ENCODE measurements at places on chromosomes 11 and 22.

DNA sequence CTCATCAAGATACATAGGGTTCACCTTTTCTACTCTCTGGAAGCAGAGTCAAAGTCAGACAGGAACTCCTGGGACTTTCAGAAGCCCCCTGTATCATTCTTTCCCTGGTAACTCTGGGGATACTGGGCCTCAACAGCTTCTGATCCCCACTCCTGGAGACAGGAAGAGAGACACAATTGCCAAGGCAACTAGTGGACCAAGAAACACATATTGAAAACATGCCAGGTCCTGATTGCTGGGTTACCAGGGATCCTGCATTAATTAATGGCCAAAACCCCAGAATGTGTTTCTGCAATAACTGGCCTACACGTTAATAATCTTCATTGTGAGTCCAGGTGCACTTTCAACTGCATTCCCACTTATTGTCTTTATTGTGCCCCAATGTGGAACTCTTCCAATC, 260.8 kb upstream of the POU2AF2 start:
- DNase-seq: no peak

GRCh38 chr22:48096411-48096810, 1334.0 kb downstream of the TBC1D22A start:
- DNase-seq: no peak

DNA sequence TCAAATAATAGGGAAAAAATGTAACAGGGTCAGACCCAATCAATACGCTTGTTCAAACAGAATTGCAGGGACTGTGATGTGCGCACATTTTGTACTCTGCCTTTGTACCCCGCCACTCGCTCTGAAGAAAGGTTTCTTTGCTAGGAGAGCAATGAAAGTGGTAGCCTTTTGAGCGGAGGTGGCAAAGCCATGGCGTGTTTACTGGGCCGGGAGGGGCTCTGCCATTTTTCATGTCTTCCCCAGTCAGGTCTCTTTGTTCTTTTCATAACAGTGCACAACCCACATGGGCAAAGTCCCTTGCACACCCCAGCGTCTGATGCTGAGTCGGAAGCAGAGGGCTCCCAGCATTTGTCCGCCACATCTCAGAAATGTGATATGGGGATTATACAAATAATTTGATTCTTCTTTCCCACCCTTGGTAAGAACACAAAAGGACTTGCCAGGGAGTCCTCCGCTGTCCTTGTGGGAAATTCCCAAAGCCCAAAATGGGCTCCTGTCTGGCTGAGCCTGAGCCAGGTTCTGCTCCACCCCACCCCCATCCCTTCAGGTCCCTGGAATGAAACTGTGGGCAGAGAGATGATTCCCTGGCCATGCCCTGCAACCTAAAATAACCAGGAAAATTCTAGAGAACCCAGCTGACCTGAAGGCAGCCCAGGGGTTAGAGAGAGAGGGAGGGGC, 36.6 kb downstream of the C11orf58 start:
- DNase-seq: no peak

GRCh38 chr11:112226831-112227401, 688 bp downstream of the PTS start:
- no peak for DNase-seq

- DNase-seq: no peak
Observed at GRCh38 chr11:103842191-103842590, 194.2 kb upstream of the DDI1 start.

GRCh38 chr22:23127788-23128187, 14.0 kb downstream of the RSPH14 start:
- DNase-seq: no peak

DNA sequence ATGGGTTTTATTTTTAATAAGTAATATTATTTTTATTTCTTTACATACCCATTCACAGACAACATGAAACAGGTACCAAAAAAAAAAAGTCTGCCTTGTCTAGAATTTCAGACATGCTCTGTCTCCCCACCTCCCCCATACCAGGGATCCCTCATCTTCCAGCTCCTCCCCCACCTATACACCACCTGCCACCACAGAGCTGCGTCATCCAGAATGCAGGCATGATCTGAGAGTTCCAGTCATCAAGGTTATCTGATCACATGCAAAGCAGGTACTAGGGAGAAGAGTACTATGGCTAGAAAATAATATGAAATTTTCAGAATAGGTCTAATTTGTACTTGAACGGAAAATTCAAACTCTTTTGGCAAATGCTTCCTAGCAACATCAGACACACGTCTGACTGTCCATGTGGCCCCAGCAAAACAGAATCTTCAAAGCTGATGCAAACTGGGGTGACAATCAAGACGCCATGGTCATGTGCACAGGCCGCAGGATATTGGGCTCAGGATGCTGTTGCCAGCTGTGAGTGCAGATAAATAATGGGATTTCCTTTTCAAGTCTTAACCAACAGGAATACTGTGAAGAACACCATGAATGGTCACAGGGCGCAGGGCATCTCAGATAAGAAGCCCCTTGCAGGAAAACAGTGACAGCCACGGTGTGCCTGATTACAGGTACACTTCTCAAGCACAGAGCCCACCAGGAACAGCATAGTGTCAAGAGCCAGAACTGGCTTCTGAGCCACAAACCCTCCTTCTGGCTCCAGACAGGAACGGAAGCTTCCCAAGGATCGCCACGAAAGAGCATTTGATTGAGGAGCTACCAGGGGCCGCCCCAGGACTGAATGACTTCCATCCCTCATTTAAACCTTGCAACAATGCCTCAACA, 169.5 kb downstream of the EFCAB6 start:
- no peak for DNase-seq

DNA sequence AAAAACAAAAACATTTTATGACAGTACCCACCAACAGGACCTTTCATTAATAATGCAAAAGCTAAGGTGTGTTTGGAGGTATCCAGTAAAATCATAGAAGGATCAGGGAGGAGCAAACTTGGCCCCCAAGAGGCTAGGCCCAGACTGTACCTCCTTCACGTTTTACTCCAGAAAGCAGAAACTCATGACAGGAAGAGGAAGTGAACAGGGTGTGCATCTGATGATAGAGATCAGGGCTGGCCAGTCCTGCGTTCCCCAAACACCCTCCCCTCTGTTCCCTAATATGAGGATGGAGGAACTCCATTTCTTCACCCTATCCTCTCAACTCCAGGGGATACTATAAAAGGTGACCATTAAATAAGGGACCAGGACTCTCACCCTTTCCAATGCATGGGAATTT, 10.2 kb upstream of the MS4A12 start:
- no peak for DNase-seq

DNA sequence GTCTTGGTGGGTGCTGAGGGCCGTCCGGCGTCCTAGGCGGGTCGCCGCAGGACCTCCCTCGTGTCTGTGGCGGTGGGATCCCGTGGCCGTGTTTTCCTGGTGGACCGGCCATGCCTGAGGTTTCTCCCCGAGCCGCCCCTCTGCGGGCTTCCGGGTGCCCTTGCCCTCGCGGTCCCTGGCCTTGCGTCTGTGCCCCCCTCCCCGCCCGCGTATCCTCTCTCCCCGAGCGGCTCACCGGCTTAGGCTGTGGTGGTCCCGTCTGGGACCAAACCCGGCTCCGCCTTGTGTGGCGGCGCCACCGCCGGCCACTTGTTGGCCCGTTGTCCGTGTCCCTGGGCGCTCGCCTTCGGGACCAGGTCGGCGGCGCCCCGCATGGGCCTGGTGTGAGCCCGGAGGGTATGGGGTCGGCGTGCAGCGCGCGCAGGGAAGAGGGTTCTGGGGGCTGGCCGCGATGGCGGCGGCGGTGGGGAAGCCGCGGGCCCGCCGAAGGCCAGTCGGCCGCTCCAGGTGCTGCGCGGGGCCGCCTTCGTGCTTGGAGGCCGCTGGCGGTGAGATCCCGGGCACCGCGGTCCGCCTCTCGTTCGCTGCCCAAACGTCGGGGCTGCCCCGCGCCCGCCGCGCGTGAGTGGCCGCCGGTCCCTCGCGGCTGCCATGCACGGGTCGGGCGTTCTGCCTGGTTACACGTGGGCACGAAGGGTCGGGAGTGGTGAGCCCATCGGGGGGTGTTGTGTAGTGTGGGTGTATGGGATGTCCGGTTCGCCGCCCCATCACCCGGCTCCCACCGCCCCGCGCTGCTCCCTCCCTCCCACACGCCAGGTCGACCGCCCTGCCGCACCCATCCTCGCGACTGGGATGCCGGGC, 3899.1 kb upstream of the OR11H1 start:
- DNase-seq: no peak

DNA sequence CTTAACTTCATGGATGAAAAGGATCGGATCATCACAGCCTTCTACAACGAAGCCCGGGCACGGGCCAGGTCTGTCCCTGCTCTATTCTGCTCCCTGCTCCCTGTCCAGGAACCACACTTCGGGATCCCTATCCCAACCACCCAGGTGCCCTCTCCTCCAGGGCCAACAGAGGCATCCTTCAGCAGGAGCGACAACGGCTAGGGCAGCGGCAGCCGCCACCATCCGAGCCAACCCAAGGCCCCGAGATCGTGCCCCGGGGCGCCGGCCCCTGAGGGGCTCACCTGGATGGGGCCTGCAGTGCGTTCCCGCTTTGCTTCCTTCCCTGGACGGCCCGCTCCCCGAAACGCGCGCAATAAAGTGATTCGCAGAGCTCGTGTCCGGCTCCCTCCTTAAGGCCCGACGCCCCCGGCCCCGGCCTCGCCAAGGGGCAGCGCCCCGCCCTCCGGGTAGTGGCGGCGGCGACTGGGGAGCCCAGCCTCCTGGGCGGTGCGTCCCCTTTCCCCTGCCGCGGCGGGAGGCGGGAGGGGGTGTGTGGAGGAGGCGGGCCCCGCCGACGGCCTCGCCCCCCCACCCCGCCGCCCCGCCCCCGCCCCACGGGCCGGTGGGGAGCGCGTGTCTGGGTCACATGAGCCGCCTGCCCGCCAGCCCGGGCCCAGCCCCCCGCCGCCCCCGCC, at the start of gene VEGFB:
Gene VEGFB, plus strand, starts transcription at position 672 of the 674 bp plus-strand sequence. CDS start 250 bp downstream, outside the sequence.
- no peak for DNase-seq

DNA sequence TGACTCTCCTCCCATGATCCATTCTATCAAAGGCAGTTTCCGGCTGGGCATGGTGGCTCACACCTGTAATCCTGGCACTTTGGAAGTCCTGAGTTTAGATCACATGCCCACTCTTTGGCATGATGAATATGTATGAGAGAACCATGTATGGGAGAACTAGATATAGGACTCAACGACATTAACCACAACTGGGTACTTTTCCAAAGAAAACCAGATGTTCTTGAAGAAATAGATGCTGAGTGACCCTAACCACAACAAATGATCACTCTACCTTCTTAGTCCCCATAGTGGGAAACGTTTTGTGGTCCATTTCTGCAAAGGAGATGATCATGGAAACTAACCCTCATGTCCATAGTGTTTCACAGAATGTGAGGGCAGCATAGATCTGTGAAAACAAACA, 13.6 kb downstream of the FJX1 start:
- no peak for DNase-seq

DNA sequence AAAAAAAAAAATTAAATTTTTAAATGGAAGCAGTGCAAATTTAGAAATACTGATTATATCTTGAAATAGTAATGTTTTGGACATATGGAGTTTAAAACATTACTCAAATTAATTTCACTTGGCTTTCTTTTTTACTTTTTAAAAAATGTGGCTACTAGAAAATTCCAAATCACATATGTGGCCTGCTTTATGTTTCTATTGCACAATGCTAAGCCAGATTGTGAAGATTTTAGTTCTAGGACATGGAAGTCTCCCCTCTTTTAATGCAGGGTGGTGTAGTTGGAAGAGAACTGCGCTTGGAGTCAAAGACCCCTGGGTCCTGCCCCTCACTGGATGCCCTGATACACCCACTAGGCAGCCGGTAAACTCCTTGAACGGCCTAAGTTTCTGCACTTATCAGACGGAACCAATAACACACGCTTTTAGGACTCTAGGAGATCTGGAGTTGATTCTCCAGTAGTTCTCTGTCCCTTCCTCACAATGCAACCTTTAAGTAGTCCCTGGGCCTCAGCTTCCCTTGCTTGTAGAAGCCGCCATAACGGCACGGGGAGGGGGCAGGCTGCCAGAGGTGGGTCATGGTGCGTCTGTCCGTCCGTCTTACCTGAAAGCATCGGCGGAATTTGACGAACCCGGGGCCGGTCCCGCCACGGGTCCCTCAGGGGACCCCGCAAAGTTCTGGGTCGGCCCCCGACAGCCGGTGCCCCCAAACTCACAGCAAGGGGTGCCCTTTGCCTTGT, 505 bp downstream of the FAM227A start:
- DNase-seq: no peak

GRCh38 chr11:134139873-134140331, 71.0 kb downstream of the JAM3 start:
- peak; percentile 38 for DNase-seq

- DNase-seq: no peak
Observed at GRCh38 chr11:103794262-103794661, 242.2 kb upstream of the DDI1 start.

GRCh38 chr11:95915051-95915450, 8.9 kb downstream of the MTMR2 start:
- no peak for DNase-seq

DNA sequence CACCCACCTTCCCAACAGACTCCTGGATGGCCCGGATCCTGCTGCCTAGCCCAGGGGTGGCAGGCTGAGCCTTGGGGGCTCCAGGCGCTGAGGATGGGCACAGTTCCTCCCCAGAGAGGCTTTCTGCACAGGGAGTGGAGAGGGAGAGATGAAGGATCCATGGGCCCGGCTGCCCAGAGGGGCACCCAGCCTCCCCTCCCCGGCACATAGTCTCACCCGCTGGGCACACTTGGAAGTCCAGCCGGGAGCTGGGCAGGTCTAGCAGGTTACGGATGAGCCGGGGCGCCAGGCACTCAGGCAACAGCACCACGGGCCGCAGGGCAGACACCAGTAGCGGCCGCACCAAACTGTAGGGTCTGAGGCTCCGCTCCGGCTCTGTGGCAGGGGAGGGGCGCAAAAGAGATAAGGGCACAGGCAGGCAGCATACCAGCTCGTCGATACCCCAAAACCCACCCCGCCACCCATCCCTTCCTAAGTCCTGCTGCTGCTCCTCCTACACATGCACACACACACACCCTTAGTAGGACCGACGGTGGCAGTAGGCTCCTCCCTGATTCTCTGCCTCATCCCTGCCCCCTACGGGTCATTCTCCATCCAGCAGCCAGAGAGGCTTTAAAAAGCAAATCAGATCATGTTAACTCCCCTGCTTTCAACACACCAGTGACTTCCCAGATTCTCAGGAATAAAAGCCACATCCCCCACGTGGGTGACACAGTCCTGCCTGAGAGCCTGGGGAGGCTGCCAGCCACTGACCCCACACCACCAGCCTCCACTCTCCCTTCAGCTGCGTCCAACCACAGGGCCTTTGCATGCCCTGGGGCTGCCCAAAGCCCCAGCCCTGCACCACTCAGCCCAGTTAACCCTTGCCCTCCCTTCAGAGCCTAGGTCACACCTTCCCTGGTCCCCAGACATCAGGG, 6.5 kb upstream of the MFNG start:
- DNase-seq: peak; percentile 33

DNA sequence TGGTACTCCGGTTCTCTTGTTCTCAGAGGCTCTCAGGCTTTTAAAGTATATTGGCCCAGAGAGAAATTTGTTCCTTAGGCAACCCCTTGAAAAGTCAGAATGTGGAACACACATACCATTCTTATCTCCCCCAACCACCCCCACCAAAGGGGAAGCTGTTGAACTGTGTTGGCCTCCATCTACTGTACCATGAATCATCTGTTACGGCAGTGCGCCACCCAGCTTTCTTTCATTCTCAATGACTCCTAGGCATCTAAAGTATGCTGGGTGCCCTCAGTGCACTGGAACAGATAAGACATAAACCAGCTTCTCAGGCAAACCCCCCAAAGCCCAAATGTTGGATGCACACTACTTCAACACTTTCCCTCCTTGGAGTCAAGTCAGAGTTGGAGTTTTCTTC, 696.2 kb upstream of the TENM4 start:
- DNase-seq: no peak

GRCh38 chr22:46678003-46678657, 57.9 kb downstream of the GRAMD4 start:
- DNase-seq: no peak

GRCh38 chr11:134342572-134343340, 11.0 kb downstream of the GLB1L2 start:
- no peak for DNase-seq

All from neuronal stem cell (in vitro differentiated cells).